ENCODE measurements at places on chromosomes 13 and 19.

GRCh38 chr13:111130116-111130508, 15.0 kb downstream of the ARHGEF7 start:
- no peak for DNase-seq

DNA sequence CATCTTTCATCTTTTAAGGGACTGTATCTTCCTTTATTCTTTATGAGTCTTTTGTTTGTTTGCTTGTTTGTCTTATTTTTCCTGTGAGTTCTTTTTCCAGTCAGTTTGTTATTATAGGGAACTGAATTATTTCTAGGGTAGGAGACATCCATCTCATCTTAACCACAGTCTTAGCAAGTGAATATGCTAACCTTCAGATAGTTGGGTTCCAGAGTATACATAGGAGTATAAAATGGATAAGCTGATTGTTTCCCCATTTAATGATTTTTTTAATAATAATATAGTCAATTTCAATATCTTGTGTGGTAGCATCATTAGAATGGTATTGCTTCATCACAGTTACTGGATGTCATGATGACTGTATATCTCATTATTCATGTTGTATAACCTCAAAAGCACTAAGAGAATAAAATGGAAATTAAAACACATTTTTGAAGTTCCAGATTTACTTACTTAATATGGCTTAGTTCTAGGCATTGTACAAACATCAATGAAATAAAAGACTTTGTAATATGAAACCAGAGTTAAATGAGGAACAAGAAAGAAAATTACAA, 33.0 kb downstream of the GPC6 start:
- DNase-seq: no peak

DNA sequence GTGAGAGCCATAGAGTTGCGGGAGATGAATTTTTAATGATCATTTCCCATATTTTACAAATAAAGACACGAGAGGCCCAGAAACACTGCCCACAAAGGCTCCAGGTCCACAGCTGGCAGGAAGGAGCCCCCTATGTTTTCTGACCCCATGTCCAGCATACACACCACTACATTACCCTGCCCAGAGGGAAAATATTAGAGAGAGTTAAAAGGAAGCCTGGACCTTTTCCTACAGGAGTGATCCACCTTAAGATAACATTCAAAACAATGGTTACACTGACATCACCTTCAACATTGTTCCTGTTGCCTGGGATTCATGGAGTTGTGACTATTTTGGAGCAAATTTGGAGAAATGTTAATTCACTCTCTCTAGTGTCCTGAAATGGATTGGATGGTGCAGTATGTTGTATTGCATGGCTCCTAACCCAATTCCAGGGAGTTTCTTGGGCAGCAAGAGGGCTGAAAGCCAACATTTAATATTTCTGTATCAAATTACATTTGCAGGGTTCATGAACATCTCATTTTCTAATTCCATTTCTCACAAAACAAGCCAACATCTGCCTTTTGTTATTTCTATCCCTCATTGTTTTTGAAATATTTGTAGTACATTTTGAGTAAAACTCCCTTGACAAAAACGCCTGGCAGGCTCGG, 172.5 kb downstream of the DLEU7 start:
- no peak for DNase-seq

GRCh38 chr13:46665633-46666482, 112.9 kb downstream of the LRCH1 start:
- DNase-seq: no peak

DNA sequence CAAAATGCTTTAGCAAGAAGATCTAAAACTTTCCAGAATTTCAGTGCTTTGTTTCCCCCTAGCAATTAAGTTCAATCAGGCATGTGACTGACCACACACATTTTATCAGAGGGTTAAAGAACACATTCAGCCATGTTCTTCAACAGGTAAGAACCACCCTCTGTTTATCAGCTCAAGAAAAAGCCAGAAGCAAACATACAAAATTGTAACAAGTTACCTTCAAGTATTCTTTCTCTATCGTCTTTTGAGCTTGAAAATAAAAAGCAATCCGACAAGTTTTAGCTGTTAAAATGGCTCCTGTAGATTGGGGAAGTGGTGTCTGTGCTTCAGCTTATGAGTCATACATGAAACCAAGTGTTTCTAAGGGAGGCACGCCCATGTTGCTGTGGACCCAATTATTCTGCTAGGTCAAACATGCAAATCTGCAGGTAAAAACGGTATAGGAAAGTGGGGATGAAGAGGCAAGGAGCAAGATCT, at the start of gene ELF1:
Gene ELF1 (minus strand): TSS at position 306 of the 477 bp plus-strand sequence. CDS start 37,262 bp downstream, outside the sequence.
- no peak for DNase-seq

DNA sequence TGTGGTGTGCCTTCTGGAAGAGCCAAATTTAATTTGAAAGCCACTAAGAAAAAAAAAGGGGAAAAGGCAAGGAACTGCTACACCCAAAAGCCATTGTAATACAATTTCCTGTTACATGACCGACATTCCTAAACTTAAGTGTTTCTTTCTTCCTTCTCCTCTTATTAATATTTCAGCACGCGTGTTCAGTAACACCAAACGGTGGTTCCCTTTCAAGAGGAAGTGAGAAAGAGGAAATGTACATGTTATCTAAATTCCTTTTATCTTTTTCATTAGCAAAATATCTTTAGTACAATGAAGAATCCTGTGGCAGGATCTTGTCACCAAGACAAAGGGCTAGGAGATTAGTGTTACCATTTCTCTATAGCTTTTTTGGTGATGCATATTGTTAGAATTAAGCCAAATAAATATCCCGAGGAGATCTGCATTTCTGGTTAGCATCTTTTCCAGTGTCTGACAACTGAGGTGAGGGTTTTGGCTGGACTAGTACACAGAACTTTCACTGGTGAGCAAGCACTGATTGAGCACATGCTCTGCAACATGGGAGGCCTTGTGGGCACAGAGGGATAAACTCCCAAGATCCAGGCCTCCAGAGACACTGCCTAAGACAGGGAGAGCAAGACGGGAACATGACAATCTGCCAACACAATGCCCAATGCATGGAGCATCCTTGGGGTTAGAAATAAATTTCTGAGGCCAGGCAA, 22.1 kb downstream of the LATS2 start:
- no peak for DNase-seq

DNA sequence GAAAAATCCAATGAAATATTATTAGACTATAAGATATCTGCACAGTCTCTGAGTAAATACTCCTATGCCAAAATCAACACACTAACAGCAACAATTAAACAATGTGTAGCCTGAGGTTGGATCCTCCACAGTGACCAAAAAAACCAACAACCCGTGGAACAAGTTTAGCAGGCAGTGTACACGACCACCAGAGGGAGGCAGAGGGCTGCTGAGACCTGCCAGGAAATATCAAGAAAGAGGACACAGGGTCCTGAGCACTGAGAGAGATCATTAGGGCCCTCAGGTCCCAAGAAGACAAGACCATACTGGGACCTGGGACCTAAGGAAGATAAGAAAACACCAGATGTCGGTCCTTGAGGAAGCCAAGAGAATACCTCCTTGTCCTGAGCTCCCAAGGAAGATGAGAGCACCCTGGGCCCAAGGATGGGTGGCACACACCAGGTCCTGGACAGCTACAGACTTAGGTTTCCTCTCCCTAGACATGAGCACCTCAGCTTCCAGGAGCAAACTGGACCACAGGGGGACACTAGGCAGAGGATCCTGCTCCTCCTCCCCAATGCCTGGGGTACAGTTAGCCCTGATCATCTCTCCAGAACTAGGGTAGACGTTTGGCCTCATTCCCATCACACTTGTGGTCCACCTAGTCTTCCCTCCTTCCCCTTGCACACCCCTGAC, 822 bp upstream of the ZNF274 start:
- DNase-seq: peak; percentile 71

- DNase-seq: no peak
Observed at GRCh38 chr19:9848762-9849161, 13.6 kb downstream of the PIN1 start.

DNA sequence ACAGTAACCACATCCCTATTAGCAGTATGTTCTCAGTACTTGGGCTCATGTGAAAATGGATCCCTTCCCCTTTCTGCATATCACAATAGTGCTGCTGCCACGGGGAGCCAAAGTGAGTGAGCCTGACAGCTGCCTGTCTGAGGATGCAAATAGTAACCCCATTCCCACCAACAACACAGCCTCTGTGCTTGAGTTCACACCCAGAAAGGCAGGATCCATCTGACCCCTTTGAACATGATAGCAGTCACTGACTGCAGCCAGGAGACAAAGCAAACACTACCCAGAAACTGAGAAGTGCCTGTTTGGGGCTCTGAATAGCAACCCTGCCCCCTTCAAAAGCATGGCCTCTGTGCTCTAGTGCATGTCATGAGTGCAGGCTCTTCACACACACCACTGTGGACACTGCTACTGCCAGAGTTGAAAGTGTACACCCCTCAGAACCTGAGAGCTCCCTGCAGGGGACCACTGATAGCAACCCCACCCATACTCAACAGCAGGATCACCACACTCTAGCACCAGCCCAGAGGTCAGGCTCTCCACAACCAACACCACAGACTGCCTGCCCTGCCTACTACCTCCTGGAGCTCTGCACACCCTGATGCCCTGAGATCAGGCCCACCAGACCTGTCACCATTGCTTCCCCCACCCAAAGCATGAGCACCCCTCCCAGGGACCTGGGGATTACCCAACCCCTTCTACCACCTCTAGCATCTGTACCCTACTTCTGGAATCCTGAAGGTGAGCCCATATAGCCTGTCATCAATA, 1563.5 kb upstream of the PRR20A start:
- DNase-seq: no peak

DNA sequence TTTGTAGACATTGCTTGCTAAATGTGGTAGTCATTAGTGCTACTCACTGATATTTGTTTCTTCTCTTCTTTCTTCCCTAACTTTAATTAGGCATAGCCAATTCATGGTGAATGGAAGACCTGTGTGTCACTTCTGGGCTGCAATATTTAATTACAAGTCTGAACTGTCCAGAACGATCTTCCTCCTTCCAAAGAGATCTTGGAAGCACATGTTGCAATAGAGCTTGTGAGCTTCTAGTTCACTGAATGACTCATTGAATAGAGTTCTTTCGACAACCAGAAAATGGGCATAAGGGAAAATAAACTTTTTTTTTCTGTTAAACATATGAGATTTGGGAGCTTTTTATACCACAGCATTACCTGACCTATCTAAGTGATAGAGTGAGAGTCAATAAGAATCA, 1264.6 kb downstream of the PCDH9 start:
- DNase-seq: no peak

- DNase-seq: no peak
Observed at GRCh38 chr13:114099191-114099590, 33.2 kb downstream of the RASA3 start.

DNA sequence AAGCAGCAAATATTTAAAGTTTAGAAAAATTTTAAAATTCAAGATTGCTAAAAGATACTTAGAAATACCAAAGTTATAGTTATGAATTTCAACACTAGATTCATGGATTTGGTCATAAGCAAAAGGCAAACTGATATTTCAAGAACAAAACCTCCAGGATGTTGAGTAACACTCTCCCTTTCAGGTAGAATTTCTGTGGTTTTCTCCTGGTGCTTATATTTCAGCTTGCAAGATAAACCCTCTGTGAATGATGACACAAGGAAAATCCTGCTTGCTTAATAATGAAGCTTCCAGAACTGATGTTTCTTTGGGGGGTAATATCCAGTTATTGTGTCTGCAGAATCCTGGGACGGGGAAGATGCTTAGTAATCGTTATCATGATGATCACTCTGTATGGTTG, 320.3 kb upstream of the EDNRB start:
- no peak for DNase-seq

DNA sequence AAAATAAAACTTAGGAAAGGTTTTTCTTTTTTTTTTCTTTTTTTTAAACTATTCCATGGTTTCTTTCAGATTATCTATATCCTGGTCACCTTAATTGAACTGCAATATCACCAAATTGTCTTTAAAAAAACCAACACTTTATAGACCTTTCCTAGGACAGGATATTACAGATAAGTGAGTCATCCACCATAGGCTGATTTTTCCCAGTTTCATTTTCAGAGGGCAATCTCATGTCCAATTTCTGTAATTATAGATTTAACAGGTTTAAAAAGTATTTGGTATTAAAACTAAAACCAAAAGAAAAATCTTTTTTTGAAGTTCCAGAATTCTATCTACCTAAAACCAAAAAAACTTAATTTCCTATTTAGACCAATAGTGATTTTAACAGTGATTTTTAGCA, 13.2 kb downstream of the SPART start:
- no peak for DNase-seq

- DNase-seq: no peak
Observed at GRCh38 chr19:47122359-47123335, 8.0 kb upstream of the SAE1 start.

- DNase-seq: no peak
Observed at GRCh38 chr19:57786286-57786685, 16.8 kb downstream of the ZNF586 start.

DNA sequence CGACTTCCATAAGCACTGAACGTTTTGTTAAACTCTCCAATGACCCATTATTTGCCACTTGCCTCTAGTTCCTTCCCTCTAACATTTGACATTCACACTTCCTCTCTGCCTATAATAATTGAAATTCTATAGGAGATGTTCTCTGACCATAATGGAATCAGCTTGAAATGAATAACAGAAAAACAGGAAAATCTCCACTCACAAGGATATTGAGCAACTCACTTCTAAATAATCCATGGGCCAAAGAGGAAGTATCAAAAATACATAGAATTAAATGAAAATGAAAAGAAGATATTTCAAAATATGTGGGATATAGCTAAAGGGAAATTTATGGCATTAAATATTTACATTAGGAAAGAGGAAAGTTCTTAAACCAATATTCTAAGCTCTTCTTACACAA, 3.4 kb upstream of the FCGBP start:
- DNase-seq: no peak

DNA sequence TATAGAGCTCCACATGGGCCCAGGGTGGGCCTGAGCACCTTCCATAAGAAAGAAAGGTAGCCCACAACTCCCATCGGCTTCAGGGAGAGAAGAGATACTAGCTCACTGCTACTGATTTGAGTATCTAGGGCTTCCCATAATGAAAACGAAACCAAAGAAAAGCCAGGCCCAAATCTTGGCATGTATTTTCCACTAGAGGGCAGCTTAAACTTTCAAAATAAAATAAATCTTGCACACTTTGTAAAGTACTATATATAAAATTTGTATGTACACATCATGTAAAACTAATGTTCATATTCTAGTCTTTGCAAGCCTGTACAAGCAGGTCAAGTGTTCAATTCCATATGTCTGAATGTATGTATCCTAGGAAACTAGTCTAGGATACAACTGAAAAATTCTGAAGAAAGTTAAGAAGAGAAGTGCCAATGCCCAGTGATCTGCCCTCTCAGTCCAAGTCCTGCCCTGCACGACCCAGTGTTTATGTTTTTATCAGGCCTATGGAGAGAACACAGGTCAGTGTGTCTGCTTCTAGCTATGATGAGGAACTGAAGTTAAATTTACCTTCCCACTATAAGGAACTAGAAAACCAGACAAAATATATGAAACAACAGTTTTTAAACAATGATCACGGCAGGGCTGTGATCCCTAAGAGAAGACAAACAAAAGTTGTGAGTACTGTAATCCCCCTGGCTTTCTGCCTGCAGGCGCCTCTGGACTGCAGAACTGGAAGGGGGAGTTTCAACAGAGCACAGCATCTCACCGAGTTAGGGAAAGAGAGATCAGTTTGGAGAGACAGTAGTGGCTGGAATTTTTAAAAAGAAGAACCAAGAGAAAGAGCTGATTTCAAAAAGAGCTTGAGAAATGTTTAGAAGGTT, 475.7 kb downstream of the UQCRFS1 start:
- no peak for DNase-seq
